ENCODE measurements at places on chromosomes 16 and 17.

- DNase-seq, result no peak
Measured at GRCh38 chr16:60478810-60479209, 1557.4 kb downstream of the CDH8 start.

GRCh38 chr16:68486502-68487202 is 38.3 kb upstream of the SMPD3 start:
- no peak for DNase-seq

GRCh38 chr17:69723316-69723715 is 308.8 kb downstream of the MAP2K6 start:
- DNase-seq, result no peak

- peak; percentile 36 for DNase-seq
Measured at GRCh38 chr17:38444151-38444550, 15.9 kb downstream of the ARHGAP23 start.
